Inflammatory macrophage (primary cell): ENCODE measurements at places on chromosomes 3 and 15.

DNA sequence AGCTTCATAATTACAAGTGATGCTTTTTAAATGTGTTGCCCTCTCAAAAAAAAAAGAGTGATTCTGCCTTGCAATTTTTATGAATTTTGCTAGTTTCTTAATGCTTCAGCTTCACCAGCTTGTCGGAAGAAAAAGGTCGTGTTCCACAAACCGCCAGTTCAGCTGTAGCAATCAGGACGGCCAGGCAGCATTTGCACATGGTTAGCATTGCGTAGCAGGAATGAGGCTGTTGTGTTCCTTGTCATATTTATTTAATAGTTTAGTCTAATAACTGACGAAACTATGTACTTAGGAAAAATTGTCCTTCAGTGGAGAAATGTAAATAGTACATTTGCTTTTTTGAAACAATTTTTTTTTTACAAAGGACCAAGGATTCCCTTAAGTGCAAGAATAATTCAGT is 64.9 kb upstream of the SELENOK start:
- no peak for DNase-seq

GRCh38 chr15:68163191-68163590 is 41.9 kb downstream of the CALML4 start:
- DNase-seq, result no peak

DNA sequence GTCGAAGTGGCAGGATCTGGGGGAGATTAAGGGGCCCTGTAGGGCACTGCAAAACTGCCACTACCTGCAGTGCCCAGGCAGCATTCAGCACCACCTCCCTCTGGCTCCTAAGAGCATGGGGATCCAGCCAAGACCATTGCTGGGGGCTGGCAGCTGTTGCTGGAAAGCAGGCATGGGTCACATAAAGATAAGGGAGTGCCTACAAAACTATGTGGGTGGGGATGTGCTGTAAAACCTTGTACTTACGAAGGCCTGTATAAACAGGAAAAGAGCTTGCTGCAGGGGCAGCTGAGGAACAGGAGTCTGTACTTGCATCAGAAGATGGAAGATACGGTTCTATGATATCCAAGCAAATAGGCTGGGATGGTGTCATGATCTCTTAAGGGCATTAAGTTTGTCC is 27.1 kb downstream of the IL20RB start:
- no peak for DNase-seq

DNA sequence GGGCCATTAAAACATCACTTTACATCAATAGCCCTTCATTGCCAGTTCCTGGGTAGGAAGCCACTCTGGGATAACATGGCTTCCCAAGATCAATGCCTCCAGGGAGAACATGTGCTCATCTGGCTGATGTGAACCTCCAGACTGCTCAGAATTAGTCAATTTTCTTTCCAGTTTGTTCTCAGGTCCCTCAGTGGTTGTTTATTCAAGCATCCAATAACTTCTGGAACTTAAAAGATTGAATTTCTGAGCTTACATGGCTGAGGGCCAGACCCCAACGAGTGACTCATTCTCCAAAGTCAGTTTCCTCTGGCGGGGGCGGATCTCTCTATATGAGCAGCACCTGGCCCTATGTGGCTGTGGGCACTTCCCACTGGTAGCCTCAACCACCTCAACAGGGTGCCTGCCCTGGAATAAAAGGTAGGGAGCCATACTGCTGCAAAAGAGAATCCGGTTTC is 34.0 kb downstream of the LYZL4 start:
- DNase-seq, result peak; percentile 3

GRCh38 chr3:14377838-14378169 is 24.6 kb upstream of the SLC6A6 start:
- DNase-seq, result peak; percentile 97

GRCh38 chr3:194565597-194566190 is 67.5 kb downstream of the TMEM44 start:
- DNase-seq, result no peak

- no peak for DNase-seq
These were observed 266.6 kb upstream of the ICE2 start for GRCh38 chr15:60745469-60746061.

DNA sequence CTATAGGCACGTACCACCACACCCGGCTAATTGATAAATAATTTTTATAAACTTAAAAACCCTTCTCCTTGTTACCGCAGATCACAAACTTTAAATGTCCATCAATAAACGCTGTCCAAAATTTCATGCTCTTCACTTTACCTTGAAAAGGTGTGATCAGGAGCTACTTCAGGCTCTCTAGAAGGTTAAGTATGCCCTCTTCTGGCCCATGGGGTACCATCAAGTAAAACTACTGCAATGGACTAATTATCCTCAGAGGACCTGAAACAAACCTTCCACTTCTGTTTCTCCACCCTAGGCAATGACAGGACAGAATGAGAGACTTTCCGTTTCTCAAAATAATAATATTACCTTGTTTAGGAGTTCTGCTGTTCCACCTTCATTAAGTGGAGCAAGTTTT is 9.2 kb downstream of the LZTFL1 start:
- no peak for DNase-seq

- DNase-seq, result no peak
These were observed 22.5 kb upstream of the SEMA3F start for GRCh38 chr3:50132421-50133282.

- DNase-seq, result no peak
These were observed 190.2 kb downstream of the SCAPER start for GRCh38 chr15:76714950-76715349.

- DNase-seq, result no peak
These were observed 19.6 kb downstream of the ATG7 start for GRCh38 chr3:11291808-11292207.

DNA sequence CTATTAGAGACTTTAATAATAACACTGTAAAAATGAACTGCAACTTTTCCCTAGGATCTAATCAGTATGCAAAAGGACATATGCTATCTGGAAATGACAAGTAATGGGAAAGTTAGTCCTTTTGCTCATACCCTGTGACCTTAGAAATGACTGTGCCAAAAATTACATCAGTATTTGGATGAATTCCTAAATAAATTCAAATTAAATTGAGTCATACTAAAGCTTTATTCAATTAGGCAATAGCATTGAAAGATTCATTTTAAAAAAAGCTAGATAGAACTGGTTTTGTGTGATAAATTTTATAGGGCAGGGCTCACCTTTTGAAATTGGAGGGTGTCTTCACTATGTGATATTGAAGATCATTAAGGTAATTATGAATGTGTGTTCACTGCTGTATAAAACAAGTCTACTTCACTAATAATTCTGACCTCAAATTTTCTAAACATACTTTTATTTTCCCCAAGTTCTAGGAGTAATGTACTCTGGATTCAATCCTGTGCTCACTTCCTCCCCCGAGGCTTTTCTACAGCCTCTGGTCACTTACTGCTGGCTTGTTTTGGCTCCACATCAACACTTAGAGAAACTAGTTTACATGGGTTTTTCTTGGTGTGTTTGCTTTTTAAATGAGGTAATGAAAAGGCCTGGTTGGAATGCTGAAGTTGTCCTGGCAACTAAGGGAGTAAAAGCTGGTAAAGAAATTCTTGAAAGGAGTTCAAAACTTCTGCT is 44.4 kb upstream of the SPTSSB start:
- DNase-seq, result no peak

DNA sequence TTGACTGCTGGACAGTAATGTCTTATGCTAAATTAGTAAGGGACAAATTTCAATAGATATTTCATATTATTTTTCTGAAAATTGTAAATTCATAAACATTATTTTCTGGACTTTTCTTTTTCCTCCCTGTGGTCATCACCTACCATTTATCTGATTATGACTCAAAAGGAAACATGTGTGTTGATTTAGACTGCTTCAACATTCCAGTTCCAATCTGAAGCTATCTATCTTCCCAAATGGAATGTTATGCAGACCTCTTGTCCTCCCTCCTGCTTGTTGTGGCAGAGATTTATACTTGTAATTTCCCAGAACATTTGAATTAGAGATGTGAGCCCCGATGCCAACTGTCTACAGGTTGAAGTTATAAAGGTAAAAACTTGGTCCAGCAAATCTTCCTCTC is 803.4 kb downstream of the TUSC7 start:
- DNase-seq, result no peak

GRCh38 chr3:191051037-191051436 is 148.0 kb upstream of the OSTN start:
- DNase-seq, result peak; percentile 35

GRCh38 chr15:55532944-55533343 is 24.9 kb upstream of the DNAAF4 start:
- DNase-seq, result no peak

GRCh38 chr3:127975153-127976029 is 60.4 kb downstream of the KBTBD12 start:
- DNase-seq, result peak; percentile 46

DNA sequence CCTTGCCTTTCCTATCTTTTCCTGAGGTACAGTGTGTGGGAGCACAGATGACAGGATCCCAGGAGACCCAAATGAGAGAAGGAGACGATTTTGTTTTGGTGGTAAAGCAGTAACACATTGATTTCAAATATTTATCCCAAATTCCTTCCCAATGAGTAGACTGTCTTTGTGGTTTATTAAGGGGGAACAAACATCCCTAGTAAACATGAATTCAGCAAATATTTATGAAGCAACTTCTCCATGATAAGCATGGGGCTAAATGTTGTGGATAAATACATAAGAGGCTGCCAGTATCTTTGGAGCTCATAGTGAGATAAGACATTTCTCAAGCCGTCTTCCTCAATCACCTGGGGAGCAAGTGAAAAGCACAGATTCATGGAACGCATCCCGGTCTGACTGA is 460.8 kb upstream of the CFAP20DC start:
- DNase-seq, result no peak

DNA sequence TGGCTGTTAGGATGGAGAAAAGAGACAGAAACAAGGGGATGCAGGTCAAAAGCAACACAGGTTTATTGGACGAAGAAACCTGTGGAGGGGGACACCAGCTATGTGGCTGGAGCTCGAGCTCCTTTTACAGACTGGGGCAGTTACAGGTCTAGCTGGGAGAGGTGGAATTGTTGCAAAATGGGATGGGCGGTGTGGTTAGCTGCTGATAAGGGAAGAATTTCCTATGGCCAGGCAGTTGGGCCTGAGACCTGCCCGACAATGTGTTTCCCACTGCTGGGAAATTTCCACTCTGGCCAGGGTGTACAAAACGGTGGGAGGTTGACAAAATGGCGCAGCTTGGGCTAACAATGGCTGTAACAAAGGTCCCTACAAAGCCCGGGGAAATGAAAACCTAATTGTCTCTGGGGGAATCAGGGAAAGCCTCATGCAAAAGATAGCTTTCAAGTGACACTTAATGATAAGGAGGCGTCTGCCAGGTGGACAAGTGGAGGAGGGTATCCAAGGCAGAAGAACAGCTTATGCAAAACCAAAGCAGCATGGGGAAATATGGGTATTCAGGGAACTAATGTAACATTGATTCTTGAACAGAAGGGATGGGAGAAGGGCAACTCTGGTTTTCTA is 137.4 kb upstream of the SGO1 start:
- DNase-seq, result no peak

DNA sequence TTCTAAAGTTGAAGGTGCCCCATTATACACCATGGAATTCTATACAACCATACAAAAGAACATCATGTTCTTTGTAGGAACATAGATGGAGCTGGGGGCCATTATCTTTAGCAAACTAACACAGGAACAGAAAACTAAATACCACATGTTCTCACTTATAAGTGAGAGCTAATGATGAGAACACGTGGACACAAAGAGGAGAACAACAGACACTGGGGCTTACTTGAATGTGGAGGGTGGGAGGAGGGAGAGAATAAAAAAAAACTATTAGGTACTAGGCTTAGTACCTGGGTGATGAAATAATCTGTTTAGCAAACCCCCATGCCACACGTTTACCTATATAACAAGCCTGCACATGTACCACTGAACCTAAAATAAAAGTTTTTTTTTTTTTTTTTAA is 342.7 kb downstream of the PLCL2 start:
- DNase-seq, result no peak
